ENCODE measurements at places on chromosomes 3 and 15.
A peak's percentile ranks its signal among the peaks of the same experiment; 100 is the strongest.

DNA sequence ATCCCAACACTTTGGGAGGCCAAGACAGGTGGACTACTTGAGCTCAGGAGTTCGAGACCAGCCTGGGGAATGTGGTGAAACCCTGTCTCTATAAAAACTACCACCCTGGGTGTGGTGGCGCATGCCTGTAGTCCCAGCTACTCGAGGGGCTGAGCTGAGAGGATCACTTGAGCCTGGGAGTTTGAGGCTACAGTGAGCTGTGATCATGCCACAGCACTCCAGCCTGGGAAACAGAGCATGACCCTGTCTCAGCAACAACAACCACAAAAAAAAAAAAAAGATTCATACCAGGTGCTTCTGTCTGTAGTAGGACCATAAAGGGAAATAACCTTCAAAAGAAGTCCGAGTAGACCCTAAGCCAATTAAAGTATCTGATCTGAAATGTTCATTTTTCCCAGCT is 94.5 kb downstream of the SERPINI1 start:
- no peak for DNase-seq

DNA sequence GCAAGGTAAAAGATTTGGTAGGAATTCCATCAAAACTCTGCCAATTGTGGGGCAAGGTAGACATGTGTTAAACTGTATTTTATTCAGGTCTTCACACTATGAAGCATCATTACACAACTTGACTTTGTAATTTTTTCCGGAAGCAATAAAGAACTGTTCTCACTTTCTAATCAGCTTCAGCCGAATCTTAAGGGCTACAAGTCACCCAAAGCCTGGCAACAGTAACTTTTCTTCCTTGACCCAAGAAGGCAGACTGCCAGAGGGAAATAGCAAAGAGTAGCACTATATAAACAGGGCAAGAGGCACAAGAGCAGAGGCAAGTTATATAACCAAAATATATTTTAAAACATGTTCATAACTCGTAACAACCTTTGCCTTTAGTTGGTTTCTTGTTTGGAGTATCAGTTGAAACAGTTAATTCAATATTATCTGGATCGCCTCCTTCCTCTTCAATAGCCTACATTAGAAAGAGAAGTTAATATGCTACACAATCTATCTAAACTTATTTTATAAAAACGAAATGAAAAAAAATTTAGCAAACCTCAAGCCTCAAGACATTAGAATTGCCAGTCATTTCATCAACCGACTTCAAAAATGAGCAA is 1.4 kb downstream of the SLTM start:
- peak; percentile 21 for DNase-seq

DNA sequence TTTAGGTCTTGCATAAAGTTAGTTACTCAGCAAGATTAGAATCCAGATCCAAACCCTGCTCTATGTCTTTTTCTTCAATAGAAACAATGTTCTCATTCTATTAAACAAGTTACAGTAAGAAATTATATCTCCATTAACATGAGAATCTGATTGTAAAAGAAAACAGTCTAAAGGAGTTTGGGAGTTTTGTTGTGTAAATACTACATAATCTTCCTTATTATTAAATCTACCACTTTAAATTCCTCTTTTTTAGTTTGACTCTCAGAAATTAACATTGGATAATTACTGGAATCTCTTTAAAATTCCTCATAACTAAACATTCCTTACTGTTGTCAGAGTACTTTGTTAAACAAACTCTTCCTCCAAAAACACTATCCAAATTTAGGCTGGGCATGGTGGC is 1.7 kb upstream of the GOLIM4 start:
- DNase-seq, result no peak

- DNase-seq, result no peak
Observed at GRCh38 chr3:120093119-120093910, 932 bp downstream of the GSK3B start.

Measured in GM12891 (cell line).